ENCODE measurements at places on chromosomes 7 and 10.

DNA sequence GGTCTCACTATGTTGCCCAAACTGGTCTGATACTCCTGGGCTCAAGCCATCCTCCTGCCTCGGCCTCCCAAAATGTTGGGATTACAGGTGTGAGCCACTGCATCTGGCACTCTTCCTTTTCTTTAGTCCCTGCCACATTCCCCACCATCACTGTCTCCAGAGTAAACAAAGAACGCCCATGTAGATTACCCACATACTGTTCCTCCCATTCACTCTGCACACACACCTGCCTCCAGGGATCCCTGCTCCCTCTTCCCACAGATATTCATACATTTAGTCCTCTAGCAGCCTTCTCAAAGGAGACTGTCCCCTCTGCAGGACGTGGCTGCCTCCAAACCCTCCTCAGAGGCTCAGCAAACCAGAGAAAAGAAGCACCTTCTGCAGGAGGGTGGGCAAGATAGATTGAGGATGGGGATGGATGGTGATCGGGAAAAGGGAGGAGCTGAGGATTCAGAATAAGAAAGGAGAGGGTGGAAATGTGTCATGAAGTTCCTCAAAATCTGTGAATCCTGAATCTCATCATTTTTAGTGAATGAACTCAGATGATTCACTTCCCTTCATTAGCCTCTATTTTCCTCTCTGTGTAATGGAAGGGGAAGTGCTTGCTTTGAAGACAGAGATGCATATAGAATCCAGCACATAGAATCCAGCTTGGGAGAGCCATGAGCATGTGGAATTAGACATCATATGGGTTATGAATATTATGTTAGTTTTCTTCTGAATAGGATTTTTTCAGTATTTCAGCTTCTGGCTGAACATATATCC, 5.5 kb upstream of the PLAU start:
- no peak overlapping the region for H3K4me3 ChIP-seq
- no peaks in the 10 kb centered on the region for H3K36me3 ChIP-seq
- peaks cover 28% of the 10 kb centered on the region for H3K27me3 ChIP-seq
- DNase-seq, result no peak

- no peak for DNase-seq
- H3K4me1 ChIP-seq, result peaks cover 14% of the 10 kb centered on the region
- H3K27me3 ChIP-seq, result no peaks in the 10 kb centered on the region
- H3K4me3 ChIP-seq, result no peak overlapping the region
- H3K36me3 ChIP-seq, result peaks cover 17% of the 10 kb centered on the region
- no peak overlapping the region for H3K27ac ChIP-seq
Measured at GRCh38 chr7:43784030-43784584, 25.6 kb downstream of the BLVRA start.

GRCh38 chr7:151759591-151760042, 117.3 kb downstream of the PRKAG2 start:
- H3K36me3 ChIP-seq, result peaks cover 3% of the 10 kb centered on the region
- no peaks in the 10 kb centered on the region for H3K27me3 ChIP-seq
- DNase-seq, result peak; percentile 52
- H3K4me1 ChIP-seq, result peaks cover 20% of the 10 kb centered on the region
- peak overlapping the region; percentile 58 for H3K27ac ChIP-seq

DNA sequence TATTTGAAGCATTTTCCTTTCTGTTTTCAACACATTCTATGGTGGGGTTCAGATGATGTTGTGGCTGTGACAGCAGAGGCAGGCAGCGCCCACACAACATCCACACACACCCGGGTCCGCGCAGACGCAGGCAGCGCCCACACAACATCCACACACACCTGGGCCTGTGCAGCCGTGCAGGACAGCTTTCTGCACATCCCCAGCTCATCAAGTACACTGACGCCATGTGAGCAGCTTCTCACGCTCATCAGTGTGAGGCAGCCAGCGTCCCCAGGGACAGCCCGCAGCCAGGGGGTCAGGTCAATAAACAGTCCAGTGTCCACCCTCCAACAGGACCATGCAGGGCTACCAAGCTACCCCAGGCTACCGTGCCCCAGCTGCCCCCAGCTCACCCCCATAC, 272.8 kb upstream of the TCERG1L start:
- H3K4me3 ChIP-seq, result no peak overlapping the region
- no peaks in the 10 kb centered on the region for H3K36me3 ChIP-seq
- no peak for DNase-seq
- H3K27ac ChIP-seq, result no peak overlapping the region
- no peaks in the 10 kb centered on the region for H3K4me1 ChIP-seq
- H3K27me3 ChIP-seq, result peaks cover 21% of the 10 kb centered on the region

- no peaks in the 10 kb centered on the region for H3K4me1 ChIP-seq
- no peaks in the 10 kb centered on the region for H3K36me3 ChIP-seq
- DNase-seq, result no peak
- H3K4me3 ChIP-seq, result no peak overlapping the region
- no peak overlapping the region for H3K27ac ChIP-seq
- H3K27me3 ChIP-seq, result no peaks in the 10 kb centered on the region
Measured at GRCh38 chr10:90286941-90287340, 570.9 kb downstream of the HTR7 start.

DNA sequence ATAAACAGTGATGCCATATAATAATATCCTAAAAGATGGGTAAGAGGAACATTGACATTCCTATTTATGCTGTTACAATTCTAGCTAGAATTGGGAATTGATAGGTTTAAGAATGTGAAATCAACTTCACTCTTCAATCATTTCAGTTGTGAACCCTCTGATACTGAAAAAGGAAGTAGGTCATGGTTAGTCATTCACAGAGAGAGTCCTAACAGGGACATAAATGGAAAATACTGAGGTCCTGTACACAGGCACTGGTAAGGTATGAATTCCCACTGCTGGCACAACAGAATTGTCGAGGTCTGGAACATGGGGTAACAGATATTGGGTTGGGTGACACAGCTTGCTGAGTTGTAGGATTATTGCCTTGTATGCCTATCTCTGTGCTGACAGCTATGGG, 289.4 kb upstream of the LRRN3 start:
- H3K36me3 ChIP-seq, result no peaks in the 10 kb centered on the region
- DNase-seq, result no peak
- H3K27me3 ChIP-seq, result no peaks in the 10 kb centered on the region

DNA sequence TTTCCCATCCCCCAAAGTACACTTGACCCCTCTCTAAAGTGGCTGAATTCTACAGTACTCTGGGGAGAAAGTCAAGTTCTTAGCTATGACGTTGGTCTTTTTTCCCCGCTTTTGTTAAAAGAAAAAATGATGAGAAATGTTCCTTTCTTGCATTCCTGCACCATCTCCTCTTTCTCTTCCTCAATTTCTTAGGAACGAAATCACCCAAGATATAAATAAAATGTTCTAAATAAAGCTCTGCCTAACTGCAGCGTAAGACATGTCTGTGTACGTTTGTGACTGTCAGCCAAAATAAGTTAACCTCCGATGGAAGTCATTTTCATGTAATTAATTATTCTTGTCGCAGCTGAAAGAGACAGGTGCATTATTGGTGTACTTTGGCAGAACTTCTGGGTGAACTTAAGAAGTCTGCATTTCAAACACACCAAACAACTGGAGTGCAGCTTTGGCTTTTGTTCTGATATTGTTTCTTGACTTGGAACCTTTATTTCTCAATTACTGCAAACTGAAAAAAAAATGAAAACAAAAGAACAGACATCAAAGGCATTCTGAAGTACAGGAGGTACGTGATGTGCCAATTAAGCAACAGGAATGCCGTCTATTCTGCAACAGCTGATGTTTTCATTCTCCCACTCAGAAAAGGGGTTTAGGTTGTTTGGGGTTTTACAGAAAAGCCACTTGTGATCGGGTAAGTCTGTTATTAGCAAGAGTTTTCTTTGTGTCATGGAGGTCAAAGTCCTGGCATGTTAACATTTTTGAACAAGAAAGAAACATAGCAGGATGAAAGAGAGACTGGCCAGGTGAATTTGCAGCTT, 82.4 kb upstream of the SDK1 start:
- H3K36me3 ChIP-seq, result no peaks in the 10 kb centered on the region
- DNase-seq, result no peak
- H3K27ac ChIP-seq, result no peak overlapping the region
- no peak overlapping the region for H3K4me3 ChIP-seq

GRCh38 chr10:97564776-97565175, 7.8 kb upstream of the ANKRD2 start:
- no peaks in the 10 kb centered on the region for H3K4me1 ChIP-seq
- no peak overlapping the region for H3K4me3 ChIP-seq
- H3K36me3 ChIP-seq, result peaks cover 4% of the 10 kb centered on the region

- H3K4me3 ChIP-seq, result no peak overlapping the region
- H3K27me3 ChIP-seq, result peaks cover 39% of the 10 kb centered on the region
- no peak for DNase-seq
- no peaks in the 10 kb centered on the region for H3K36me3 ChIP-seq
- H3K27ac ChIP-seq, result no peak overlapping the region
Measured at GRCh38 chr10:103575416-103576075, 82.0 kb downstream of the NEURL1 start.

Data from effector memory CD8-positive, alpha-beta T cell (primary cell).